Foreskin melanocyte (primary cell): ENCODE measurements at places on chromosomes 3 and 15.

DNA sequence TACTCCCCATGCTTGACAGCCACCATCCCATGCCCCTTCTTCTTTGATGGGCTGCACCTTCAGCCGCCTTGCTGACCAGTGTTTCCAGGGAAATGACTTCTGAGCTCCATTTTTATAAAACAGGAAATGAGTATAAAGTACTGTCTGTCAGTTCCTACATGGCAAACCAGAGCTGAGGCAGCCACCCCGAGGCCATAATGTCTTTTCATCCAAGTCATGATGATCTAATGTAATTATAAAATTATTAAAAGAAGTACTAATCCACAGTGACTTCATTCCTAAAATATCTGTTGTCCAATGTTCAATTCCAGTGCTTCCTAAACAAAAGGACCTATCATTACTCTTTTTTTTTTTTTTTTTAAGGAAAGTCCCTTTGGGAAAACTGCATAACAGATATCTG, 75.2 kb upstream of the HERC1 start:
- peak; percentile 77 for DNase-seq

- no peak for DNase-seq
Measured at GRCh38 chr3:100769693-100770092, 60.4 kb downstream of the TFG start.

- no peak for DNase-seq
Measured at GRCh38 chr3:44883999-44884431, 9.6 kb downstream of the TGM4 start.

DNA sequence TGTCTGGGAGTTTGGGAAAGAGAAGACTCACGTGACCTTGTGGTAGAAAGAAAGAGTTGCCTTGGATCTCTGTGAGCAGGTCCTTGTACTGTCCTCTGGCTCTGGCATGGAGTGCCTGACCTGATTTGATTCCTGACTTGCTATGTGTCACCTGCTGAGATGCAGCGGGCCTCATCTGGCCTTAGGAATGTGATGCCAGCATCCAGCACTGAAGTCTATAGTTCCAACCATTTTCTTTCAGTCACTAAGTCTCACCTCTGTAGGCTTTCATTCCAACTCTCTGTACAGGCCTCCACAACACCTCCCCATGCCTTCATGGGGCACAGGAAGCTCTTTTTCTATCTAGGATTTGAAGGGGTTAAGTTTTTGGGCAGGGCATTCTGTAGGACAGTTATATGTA, 12.1 kb upstream of the OXSR1 start:
- DNase-seq: no peak

GRCh38 chr3:115233021-115233420, 85.9 kb upstream of the ZBTB20 start:
- no peak for DNase-seq

- DNase-seq: no peak
Measured at GRCh38 chr3:79255292-79255691, 512.5 kb downstream of the ROBO1 start.

GRCh38 chr15:88995449-88995848, 82.3 kb upstream of the MFGE8 start:
- DNase-seq: no peak

- DNase-seq: no peak
Measured at GRCh38 chr15:86444527-86444926, 364.9 kb downstream of the AGBL1 start.

GRCh38 chr15:91253605-91254004, 153.5 kb downstream of the SV2B start:
- DNase-seq: no peak

- no peak for DNase-seq
Measured at GRCh38 chr3:18442756-18443664, 17.9 kb upstream of the SATB1 start.

GRCh38 chr3:107264888-107265287, 112.4 kb upstream of the CCDC54 start:
- no peak for DNase-seq

- DNase-seq: no peak
Measured at GRCh38 chr15:65292938-65293518, 2.8 kb upstream of the RNU5A-1 start.
